ENCODE measurements at places on chromosomes 2 and 18.
A peak's percentile ranks its signal among the peaks of the same experiment; 100 is the strongest.

- DNase-seq: no peak
Measured at GRCh38 chr2:95018861-95019550, 6.5 kb upstream of the MAL start.

DNA sequence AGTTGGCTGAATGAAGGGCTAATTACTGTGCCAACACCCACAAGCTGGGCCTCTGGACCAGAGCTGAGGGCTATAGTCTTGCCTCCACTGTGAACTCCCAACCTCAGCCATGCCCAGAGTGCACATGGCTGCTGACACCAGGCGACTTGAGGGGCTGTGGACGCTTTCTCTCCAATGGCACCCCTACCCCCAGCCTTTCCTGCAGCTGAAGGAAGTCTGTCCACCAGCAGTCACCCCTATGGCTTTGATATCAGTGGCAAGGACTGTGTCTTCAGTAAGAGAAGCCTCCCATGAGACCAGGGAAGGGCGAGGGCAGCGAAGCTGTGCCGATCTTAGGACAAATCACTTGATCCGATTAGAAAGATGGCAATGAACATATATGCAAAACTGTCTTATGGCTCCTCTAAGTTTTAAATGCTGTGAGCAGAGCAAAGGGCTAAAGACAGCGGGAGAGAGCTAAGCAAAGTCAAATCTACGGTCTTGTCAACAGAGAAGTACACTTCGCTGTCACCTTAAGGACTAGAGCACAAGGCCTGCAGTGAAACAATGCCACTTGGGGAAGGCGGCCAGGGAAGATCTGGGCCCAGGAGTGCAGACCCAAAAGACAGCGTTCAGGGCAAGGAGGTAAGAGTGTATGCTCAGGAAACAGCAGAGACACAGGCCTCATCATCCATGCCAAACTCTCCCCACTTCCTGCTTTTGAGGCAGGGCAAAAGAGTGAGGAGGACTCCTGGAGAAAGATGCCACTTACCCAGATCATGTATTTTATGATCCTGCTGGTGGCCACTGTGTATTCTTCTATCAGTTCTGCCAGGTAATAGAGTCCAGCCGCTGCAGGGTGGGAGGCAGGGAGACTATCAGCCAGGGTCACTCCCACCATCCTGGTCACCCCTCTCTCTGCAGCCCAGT, 1.5 kb downstream of the TEX261 start:
- no peak for DNase-seq

GRCh38 chr2:23449831-23450331, 64.9 kb downstream of the KLHL29 start:
- no peak for DNase-seq

- DNase-seq: no peak
Measured at GRCh38 chr18:63586966-63587365, at the start of gene SERPINB13. TSS of gene SERPINB13 (plus strand) at chr18:63587343. CDS start at chr18:63588668, 1,325 bp downstream.

DNA sequence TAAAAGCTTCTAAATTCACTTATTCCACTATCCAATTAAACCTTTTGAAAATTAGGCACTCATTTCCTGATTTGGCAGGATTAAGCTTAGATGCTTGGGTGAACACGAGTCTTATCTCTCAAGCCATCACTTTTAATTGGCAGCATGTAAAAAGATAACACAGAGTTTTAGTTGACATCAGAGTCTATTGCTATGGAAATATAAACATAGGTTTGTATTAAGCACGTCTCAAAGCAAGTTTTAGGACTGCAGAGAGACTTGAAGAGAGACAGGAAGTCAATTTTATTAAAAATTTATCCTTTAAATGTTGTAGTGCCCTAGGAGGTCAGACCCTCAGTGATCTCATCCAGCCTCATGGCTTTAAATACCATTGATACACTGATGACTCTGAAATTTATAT, 5.6 kb downstream of the RBKS start:
- no peak for DNase-seq

DNA sequence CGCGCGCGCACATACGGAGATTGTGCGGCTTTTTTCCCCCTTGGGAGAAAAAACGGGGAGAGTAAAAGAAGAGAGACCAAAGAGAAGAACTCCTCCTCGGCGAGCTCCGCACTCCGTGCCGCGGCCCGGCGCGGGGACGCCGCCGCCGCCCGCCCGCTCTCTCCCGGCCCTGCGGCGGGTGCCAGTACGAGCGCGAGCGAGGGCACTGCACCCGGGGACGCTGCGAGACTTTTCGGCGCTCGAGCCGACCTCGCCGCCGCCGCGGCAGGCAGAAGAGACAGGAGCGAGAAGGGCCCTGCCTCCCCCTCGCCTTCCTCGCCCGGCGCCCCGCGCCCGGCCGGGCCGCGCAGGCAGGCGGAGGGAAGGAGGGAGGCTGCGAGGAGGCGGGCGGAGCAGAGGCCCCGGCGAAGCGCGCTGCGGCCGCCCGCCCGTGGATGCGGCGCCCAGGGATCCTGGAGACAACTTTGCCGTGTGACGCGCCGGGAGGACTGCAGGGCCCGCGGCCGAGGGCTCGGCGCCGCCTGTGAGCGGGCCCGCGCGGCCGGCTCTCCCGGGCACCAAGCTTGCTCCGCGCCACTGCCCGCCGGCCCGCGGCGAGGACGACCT, 857 bp upstream of the INHBB start:
- DNase-seq: no peak

GRCh38 chr2:1835581-1836201, 91.4 kb upstream of the PXDN start:
- no peak for DNase-seq

DNA sequence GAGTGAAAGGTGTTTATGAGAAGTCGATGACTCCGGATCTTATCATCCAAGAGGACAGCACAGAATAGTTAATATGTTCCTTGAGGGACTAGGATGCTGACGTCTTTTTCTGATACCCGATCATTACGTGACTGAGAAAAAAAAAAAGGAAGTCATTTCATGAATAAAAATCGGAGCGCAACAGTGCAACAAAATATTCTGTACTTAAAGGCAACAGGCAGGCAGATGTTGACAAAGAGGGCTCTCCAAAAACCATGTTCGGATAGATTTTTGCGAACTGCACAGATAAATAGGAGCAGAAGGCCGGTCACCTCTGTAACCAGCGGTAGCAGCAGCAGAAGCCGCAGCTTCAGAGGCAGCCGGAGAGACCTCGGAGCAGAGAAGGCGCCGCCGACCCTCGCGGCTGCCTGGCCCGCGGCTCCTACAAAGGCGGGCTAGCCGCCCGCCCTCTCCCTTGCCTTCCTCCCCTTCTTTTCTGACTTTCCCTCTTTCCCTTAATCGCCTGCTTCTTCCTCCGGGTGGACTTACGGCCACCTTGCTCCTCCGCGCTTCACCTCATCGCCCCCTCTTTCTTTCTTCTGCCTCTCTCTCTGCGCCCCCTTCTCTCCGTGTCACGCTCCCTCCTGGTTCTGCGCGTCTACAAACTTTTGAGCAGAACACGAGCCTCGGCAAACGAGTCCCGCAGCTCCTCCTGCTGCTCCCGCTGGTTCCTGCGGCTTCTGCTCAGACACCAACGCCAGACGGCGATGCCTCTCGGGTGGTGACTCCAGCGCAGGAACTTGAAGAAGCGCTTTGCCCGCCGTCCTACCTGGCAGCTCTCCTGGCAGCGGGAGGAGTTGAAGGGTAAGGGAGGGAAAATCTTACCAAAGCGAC, at the start of gene ADCYAP1:
Gene ADCYAP1 (plus strand): TSS at position 654 of the 873 bp plus-strand sequence. CDS start 516 bp downstream, outside the sequence.
- no peak for DNase-seq

- DNase-seq: no peak
Measured at GRCh38 chr2:50343150-50343830, 688.6 kb downstream of the NRXN1 start.

DNA sequence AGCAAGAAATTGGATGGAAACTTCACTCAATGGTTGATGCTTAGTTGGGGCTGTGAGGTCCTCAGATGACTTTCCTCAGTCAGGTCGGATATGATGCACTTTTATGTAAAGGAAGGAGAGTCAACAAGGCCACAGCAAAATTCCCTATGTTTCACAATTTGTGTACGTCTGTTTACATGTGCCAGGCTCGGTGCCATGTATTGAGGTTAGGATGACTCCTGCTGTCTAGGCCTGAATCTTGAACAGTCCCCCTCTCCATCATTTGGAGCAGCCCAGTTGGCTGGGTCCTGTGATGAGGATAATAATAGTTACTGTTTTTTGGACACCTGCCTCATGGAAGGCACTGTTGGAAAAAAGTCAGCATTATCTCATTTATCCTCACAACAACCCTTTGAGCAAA, 43.1 kb downstream of the VSNL1 start:
- no peak for DNase-seq

GRCh38 chr2:10042301-10043161, 819 bp upstream of the KLF11 start:
- peak; percentile 15 for DNase-seq

DNA sequence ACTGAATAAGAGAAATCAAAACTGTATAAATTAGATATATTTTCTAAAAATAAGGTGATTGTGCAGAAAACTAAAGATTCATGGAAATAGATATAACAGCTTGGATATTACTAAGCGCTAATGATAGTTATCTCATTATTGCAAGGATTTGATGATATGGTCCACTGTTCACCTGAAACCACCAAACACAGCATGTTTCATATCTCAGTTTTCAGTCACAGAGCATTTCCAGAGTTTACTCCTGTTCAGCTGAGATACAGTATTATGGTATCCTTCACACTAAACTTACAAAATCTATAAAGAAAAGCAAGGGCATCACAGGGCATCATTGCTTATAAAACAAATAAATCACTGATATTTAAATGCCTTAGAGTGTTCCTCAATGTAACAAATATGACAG, 591.6 kb downstream of the ERBB4 start:
- DNase-seq: no peak

Measured in activated T-cell treated with anti-CD3 and anti-CD28 coated beads for 1 hour (primary cell).